Stimulated activated CD8-positive, alpha-beta memory T cell treated with anti-CD3 and anti-CD28 coated beads, Interleukin-2, amount 100 ng/mL, for 1 hour (primary cell): ENCODE measurements at places on chromosomes 1 and 21.

DNA sequence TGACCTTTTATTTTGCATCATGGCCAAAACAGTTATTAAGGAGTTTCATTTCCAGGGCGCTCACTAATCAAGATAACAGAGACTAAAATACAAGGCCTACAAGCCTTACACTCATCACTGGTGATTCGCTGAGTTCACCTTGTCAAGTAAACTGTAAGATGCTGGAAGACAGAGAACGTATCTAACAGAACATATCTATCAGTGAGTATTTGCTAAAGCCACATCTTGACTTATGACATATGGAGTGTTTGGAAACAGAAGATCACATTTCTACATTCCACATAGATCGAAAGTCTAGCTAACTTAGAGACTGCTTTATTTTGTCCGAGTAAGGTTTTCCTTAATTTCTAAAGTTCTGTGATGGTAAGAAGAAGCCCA lies 506.5 kb downstream of the SMYD3 start:
- no peak for DNase-seq

- DNase-seq: no peak
Measured at GRCh38 chr1:160709715-160710114, 1.9 kb downstream of the CD48 start.

- DNase-seq: no peak
Measured at GRCh38 chr1:91515994-91516393, 15.3 kb downstream of the CDC7 start.

- DNase-seq: no peak
Measured at GRCh38 chr1:47106792-47107191, 30.4 kb upstream of the CYP4A22 start.

DNA sequence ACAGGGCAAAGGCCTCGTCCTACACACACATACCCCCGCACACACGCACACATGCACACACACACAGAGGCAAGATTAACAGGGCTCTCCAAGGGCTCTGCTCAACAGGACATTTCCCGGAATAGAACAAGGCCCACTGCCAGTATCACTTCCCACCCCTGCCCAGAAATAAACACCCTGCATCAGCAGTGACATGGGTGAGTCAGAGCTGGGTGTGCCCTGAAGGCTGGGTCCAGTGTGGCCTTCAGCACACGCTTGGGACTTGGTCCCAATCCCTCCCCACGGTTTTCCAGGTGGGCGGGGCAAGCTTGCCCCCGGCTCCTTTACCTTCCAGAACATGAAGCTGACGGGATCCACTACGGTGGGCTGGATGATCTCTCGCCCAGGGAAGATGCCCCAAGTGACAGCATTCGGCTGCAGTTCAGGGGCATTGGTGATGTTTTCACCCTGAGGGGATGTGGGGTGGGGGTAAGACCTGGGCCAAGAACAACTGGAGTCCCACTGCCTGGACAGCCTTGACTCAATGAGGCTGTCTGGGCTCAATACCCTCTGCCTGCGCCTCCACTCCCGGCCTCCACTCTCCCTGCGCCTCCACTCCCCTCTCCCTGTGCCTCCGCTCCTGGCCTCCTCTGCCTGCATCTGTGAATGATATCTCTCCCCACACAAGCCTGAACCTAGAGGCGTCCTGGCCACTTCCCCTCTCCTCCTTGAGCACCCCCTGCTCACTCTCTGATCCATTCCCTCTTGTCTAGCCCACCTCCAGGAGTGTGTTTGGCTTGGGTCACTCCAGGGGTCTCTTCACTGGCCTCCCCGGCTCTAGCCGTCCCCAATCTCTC lies 14.7 kb downstream of the MTHFR start:
- DNase-seq: no peak

DNA sequence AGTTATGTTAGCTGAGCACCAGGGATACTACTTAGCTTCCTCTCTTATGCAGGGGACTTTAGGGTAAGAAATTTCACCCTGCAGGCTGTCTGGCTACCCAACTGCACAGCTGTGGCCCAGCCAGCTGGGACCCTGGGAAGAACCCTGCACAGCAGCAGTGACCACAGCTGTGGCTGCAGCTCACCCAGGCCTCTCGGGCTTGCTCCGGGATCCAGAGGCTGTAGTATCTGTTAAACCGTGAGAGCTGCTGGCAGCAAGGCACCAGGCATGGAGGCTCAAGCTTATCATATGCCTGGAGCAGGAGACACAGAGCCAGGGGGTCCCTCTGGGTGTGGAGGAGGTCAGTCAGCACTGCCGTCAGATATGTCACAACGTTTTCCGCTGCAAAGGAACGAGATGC lies 40.3 kb downstream of the URB1 start:
- no peak for DNase-seq

DNA sequence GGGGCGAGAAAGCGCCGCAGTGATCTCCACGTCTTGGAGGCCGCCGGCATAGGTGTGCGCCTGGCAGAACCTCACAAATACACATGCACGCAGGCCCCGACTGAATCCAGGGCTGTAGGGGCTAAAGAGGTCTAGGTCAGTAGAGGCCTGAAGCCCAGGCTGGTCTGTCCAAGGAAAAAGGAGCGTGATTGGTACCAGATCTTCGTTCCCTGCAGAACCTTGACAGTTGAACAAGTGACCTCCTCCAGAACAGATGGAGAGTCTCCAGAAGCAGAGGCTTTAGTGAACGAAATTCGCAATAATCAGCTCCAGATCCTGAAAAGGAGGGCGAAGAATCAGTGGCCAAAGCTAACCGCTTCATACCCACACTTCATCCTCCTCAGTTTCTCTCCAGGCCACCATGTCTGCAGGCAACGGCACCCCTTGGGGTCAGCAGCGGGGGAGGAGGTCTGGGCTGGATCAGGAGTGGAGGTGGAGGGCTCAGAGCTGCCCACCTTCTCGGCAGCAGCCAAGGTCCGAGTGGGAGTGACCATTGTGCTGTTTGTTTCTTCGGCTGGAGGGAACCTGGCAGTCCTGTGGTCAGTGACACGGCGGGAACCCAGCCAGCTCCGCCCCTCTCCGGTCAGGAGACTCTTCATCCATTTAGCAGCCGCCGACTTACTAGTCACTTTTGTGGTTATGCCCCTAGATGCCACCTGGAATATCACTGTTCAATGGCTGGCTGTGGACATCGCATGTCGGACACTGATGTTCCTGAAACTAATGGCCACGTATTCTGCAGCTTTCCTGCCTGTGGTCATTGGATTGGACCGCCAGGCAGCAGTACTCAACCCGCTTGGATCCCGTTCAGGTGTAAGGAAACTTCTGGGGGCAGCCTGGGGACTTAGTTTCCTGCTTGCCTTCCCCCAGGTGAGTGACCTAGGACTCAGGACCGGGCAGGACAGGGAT lies 749 bp upstream of the PEX11B start:
- no peak for DNase-seq

DNA sequence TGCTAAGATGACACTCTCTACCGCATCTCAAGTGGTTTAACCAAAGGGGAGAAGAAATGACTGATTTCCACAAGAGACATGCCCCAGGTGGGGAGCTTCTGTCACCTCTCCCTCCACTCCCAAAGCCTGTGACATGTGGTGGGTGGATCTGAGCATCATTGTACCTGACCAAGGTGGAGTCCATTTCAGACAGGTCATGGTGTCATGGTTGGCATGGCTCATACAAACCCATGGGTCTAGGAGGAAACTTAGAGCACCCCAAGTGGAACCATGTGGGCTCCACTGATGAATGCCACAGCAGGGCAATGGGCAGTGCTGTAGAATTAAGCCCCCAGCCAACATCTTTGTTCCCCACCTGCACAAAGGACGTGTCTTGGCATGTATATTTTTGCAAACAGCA lies 131.5 kb upstream of the EDN2 start:
- no peak for DNase-seq

- peak; percentile 39 for DNase-seq
Measured at GRCh38 chr1:203673550-203674411, 47.1 kb downstream of the ATP2B4 start.

DNA sequence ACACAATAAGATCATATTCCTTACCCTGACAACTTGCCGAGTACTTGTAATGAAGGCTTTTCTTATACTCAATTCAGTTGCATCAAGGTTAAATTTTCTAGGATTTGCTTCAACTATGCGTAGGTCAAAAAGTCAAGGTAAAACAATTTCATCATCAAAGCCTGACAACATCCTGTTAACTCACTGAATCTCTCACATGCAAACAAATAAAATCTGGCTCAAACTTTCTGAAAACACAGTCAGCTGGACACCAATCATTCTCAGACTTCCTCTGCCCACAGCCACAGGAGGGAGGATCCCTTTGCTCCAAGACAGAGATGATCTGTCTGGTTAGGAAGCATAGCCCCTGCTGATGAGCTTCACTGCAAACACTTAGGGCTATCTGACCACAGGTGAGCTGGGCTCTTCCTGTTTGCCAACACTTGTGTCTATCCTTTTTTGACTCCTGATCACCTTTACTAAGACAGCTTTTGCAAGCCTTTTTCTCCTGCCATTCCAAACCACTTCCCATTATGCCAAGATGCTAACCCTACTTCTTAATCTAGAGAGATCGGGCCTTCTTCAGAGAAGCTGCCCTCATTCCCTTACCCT lies 20.0 kb downstream of the STX6 start:
- DNase-seq: no peak

DNA sequence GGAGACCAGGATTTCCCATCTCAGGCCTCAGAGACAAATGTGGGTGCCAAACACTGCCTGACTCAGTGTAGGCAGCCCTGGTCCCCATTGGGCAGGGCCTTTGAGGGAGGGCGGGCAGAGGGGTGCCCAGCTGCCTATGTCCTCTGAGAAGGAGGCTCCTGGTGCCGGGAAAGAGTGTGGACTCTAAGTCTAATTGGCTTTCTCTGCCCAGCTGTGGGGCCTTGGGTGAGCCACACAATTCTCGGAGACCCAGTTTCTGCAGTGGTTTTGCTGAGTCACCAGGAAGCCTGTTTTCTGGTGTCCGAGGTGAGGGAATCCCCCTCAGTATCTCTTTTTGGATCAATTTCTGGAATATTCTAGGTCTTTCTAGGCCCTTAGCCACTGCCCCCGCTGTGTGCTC lies 35.3 kb upstream of the ACTL8 start:
- DNase-seq: no peak

GRCh38 chr1:35553851-35554250 lies 3.4 kb downstream of the KIAA0319L start:
- DNase-seq: no peak

DNA sequence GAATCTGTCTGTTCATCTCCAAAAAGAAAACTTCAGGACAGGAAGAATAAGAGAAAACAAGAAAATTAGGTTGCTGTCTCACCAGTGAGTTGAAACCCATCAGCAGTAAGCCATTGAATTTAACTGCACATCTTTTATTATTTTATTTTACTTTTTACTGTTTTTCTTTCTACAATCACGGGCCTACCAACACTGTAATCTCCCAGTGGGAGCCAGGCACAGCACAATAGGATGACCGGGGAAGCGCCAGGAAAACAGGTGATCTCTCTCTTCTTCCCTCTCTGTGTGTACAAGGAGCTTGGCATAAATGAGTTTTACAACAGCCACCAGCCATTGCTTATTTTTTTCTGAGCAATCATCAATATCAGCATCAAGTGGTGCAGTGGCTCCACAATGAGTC lies 113.1 kb upstream of the ESRRG start:
- no peak for DNase-seq

- no peak for DNase-seq
Measured at GRCh38 chr1:8652467-8653046, 164.9 kb downstream of the RERE start.

DNA sequence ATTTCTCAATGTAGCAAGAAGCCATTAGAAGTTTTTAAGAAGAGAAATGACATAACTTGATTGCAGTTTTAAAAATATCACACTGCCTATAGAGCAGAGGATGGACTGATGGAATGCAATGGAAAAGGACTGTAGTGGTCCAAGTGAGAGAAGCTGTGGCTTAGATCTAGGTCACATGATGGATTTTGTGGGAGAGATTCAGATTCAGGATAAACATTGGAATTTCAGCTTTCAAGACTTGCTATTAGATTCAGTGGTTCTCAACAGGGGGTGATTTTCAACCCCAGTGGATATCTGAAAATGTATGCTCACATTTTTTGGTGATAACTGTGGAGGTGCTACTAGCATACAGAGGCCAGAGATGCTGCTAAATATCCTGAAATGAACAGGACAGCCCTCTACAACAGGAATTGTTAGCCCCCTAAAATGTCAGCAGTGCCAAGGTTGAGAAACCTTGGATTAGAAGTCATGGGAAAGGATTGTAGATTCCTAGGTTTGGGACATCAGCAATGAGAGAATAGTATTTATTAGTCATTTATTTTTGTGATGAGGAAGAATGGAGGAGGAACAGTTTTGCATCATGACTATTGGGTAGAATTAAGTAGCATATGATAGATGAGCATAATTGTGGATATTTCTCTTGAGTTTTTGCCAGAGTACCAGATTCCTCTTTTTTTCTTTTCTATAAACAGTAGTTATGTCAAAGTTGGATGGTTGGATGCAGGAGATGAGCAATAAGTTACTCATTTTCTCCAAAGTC lies 30.1 kb upstream of the KCNK2 start:
- no peak for DNase-seq

- no peak for DNase-seq
Measured at GRCh38 chr1:150561254-150561973, 12.2 kb downstream of the ADAMTSL4 start.

GRCh38 chr1:181562395-181562794 lies 79.1 kb downstream of the CACNA1E start:
- no peak for DNase-seq

DNA sequence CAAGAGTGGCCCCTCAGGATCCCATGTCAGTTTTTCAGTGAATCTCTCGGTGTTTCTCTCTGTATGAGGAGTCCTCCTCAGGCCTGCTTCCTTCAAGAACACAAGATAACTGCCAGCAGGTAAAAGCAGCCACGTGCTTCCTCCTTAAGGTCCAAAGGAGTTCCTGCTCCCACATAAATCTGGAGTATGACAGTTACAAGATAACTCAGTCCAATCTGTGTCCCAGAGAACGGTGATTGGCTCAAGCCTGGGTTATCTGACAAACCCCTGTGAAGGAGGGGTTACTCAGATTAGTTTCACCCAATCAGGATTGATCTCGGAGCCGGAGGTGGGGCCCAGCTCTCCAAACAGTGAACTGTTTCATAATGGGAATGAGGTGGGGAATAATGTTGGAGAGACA lies 5.8 kb upstream of the ANKRD13C start:
- no peak for DNase-seq

GRCh38 chr1:110870721-110871388 lies 2.1 kb upstream of the CD53 start:
- DNase-seq: no peak

- no peak for DNase-seq
Measured at GRCh38 chr1:181445436-181445835, 37.9 kb upstream of the CACNA1E start.
